Activated naive CD8-positive, alpha-beta T cell treated with anti-CD3 and anti-CD28 coated beads, Interleukin-2, amount 10 ng/mL, durations not matched to agents 7 days and 5 days (primary cell): ENCODE measurements at places on chromosomes 13 and 19.
A peak's percentile ranks its signal among the peaks of the same experiment; 100 is the strongest.

GRCh38 chr13:99472122-99472440 lies 29.2 kb upstream of the TM9SF2 start:
- H3K27ac ChIP-seq = no peak overlapping the region
- H3K27me3 ChIP-seq = peaks cover 5% of the 10 kb centered on the region
- no peak overlapping the region for H3K4me3 ChIP-seq
- H3K4me1 ChIP-seq = peaks cover 3% of the 10 kb centered on the region
- peaks cover 7% of the 10 kb centered on the region for H3K36me3 ChIP-seq
- no peak for DNase-seq

GRCh38 chr13:43360171-43360570 lies 336.8 kb downstream of the DNAJC15 start:
- no peak overlapping the region for H3K27ac ChIP-seq
- no peak for DNase-seq
- no peaks in the 10 kb centered on the region for H3K27me3 ChIP-seq
- no peaks in the 10 kb centered on the region for H3K36me3 ChIP-seq

DNA sequence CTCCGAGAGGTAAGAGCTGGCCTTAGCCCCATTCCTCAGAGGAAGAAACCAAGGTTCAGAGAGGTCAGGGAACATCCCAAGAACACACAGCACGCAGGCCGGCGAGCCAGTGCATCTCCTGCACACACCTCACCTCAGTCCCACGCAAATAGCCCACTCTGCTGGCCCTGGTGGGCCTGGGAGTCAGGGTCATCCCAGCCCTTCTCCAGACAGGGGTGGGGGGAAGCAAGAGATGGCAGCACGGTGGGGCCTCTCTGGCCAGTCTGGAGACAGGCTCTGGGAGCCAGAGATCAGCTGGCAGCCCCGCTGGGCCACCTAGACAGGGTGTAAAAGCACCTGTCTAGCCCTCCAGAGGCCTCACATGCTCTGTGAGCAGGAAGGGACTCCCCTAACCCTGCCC lies 26.8 kb downstream of the TUBA3C start:
- no peaks in the 10 kb centered on the region for H3K4me1 ChIP-seq
- no peak overlapping the region for H3K4me3 ChIP-seq
- no peak for DNase-seq
- H3K36me3 ChIP-seq = no peaks in the 10 kb centered on the region
- H3K27me3 ChIP-seq = no peaks in the 10 kb centered on the region

GRCh38 chr13:102117175-102117831 lies 284.5 kb downstream of the FGF14 start:
- H3K4me1 ChIP-seq = no peaks in the 10 kb centered on the region
- H3K27me3 ChIP-seq = no peaks in the 10 kb centered on the region
- no peak for DNase-seq
- no peaks in the 10 kb centered on the region for H3K36me3 ChIP-seq
- no peak overlapping the region for H3K27ac ChIP-seq

DNA sequence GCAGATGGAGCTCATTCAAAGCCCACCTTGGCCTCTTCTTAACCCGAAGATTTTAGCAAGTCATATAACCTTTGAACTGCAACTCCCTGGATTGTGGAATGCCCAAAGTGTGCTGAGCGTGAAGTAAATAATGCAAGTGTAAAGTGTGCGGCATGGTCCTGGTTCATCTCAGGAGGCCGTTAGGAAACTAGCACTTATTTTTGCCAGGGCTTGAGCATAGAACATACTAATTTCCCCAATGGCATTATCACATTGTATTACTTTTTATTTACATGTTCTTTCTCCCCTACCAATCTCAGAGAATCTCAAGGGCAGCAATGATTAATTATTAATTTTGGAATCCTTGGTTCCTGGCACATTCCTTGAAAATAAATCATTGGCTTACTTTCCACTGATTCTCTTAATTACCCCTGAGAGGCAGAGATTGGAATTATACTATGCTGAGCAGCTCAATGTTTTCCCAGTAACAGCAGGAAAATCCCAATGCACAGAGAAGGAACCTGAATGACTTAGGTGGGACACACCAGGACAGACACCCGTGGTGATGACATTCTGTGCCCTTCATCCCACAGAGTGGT lies 128.8 kb upstream of the GJB6 start:
- H3K4me3 ChIP-seq = no peak overlapping the region
- peaks cover 7% of the 10 kb centered on the region for H3K27me3 ChIP-seq
- no peaks in the 10 kb centered on the region for H3K36me3 ChIP-seq
- H3K27ac ChIP-seq = no peak overlapping the region
- no peak for DNase-seq

- peaks cover 2% of the 10 kb centered on the region for H3K27me3 ChIP-seq
- H3K4me3 ChIP-seq = no peak overlapping the region
- no peaks in the 10 kb centered on the region for H3K4me1 ChIP-seq
- H3K36me3 ChIP-seq = no peaks in the 10 kb centered on the region
- H3K27ac ChIP-seq = no peak overlapping the region
- no peak for DNase-seq
These were observed 406.3 kb downstream of the DCT start for GRCh38 chr13:94073007-94073744.

DNA sequence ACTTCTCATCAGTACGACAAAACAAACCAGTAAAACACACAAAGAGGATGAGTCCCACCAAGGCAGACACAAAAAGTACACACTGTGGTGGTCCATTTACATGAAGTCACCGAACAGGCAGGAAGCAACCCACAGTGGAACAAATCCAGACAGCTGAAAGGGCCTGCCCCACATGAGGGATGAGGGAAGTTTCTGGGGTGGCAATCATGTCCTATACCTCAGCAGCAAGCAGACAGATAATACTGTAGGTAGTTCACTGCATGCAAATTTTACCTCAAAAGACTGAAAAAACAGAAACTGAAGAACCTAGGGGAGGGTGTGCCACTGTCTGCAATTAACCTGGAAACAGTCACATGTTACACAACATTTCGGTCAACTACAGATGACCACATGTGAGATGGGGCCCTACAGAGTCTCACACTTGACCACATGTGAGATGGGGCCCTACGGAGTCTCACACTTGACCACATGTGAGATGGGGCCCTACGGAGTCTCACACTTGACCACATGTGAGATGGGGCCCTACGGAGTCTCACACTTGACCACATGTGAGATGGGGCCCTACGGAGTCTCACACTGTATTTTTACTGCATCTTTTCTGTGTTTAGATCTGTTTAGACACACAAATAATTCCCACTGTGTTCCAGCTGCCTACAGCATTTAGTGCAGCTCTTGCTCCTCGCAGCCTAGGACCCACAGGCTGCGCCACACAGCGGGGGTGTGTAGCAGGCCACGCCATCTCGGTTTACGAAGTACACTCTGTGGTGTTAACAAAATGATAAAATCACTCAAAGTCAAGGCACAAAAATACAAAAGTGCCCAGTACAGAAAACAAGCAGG lies 22.2 kb downstream of the PCID2 start:
- peaks cover 33% of the 10 kb centered on the region for H3K4me1 ChIP-seq
- H3K36me3 ChIP-seq = peaks cover 55% of the 10 kb centered on the region
- peak overlapping the region; percentile 66 for H3K27ac ChIP-seq
- H3K4me3 ChIP-seq = no peak overlapping the region
- no peaks in the 10 kb centered on the region for H3K27me3 ChIP-seq

GRCh38 chr13:39016787-39017186 lies 21.1 kb downstream of the PROSER1 start:
- no peak overlapping the region for H3K4me3 ChIP-seq
- H3K27me3 ChIP-seq = no peaks in the 10 kb centered on the region
- no peak for DNase-seq
- H3K27ac ChIP-seq = no peak overlapping the region

- H3K27me3 ChIP-seq = peaks cover 11% of the 10 kb centered on the region
- H3K36me3 ChIP-seq = no peaks in the 10 kb centered on the region
- no peak for DNase-seq
- no peak overlapping the region for H3K4me3 ChIP-seq
These were observed 15.1 kb upstream of the ATP11A start for GRCh38 chr13:112674412-112675365.

- H3K4me3 ChIP-seq = peak overlapping the region; percentile 97
- peaks cover 15% of the 10 kb centered on the region for H3K36me3 ChIP-seq
- peaks cover 2% of the 10 kb centered on the region for H3K27me3 ChIP-seq
- DNase-seq = no peak
These were observed 423 bp downstream of the LSM14A start for GRCh38 chr19:34172661-34173192.

DNA sequence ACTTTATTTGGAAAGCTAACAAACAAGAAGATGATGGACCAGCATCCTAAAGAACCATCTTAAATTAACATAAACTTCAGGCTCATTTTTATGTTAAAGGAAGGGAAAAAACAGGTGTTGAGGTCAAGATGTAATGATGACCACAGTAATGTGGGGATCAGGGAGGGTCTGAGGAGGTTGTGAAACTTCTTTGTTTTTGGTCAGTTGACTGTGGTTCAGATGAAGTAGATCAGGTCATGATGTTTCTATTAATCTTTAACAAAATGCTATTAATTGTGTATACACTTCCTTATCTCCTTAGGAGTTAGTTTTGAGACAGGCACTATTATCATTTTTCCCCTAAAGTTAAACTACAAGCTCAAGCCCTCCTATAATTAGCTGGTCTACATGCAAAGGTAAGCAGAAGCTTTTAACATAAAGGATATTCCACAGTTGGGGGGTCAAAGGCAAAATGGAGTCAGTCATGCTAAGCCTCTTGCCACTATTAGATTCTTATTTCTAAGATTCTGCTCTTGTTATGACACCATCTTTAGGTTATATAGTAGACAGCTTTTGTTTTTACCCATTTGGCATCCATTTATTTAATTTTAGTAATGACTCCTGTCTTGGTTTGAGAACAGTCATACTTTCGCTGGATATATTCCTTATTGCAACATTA lies 800.1 kb upstream of the PCDH9 start:
- no peak for DNase-seq
- H3K4me3 ChIP-seq = no peak overlapping the region
- H3K36me3 ChIP-seq = no peaks in the 10 kb centered on the region
- no peaks in the 10 kb centered on the region for H3K27me3 ChIP-seq

DNA sequence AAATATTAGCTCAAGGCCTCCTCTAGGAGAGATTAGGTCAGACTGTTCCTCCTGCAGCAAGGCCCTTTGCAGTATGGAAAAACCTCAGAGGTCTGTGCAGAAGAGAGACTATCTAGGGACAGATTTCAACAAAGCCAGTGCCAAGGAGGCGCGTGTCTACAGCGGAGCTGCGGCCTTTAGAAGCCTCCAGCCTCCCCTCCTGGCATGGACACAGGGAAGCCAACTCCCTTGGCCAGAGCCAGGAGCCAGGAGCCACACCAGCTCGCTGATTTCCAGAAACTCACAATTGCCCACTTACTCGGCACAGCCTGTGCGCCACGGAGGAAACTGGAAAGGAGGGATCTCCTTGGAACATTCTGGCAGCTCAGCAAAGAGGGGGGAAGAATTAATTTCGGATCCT lies 63.4 kb downstream of the INSR start:
- peaks cover 1% of the 10 kb centered on the region for H3K4me1 ChIP-seq
- no peak for DNase-seq
- no peaks in the 10 kb centered on the region for H3K36me3 ChIP-seq
- H3K27me3 ChIP-seq = no peaks in the 10 kb centered on the region

DNA sequence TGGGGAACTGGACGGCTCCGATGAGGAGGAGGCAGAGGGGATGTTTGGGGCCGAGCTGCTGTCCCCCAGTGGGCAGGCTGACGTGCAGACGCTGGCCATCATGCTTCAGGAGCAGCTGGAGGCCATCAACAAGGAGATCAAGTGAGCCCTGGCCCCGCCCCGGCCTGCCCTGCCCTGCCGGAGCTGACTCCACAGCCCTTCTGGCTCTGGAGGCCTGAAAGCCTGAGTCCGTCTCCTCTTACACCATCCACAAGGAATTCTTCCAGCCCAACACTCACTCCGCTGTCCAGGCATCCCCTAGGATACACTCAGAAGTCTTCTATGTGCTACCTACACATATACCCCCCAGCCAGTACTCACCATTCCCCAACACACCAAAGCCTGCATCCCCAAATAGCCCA lies 17.4 kb downstream of the PPFIA3 start:
- peaks cover 6% of the 10 kb centered on the region for H3K4me1 ChIP-seq
- H3K27ac ChIP-seq = no peak overlapping the region
- no peak overlapping the region for H3K4me3 ChIP-seq
- H3K36me3 ChIP-seq = peaks cover 1% of the 10 kb centered on the region
- DNase-seq = no peak
- peaks cover 15% of the 10 kb centered on the region for H3K27me3 ChIP-seq

GRCh38 chr19:37593996-37594303 lies 642 bp downstream of the ZNF571 start:
- H3K36me3 ChIP-seq = peaks cover 27% of the 10 kb centered on the region
- H3K27ac ChIP-seq = peak overlapping the region; percentile 96
- peak overlapping the region; percentile 92 for H3K4me3 ChIP-seq

- peaks cover 8% of the 10 kb centered on the region for H3K4me1 ChIP-seq
- H3K36me3 ChIP-seq = no peaks in the 10 kb centered on the region
- no peak overlapping the region for H3K27ac ChIP-seq
- no peaks in the 10 kb centered on the region for H3K27me3 ChIP-seq
These were observed 3.2 kb downstream of the STX10 start for GRCh38 chr19:13146763-13147563.

GRCh38 chr13:99463646-99464397 lies 37.5 kb upstream of the TM9SF2 start:
- no peaks in the 10 kb centered on the region for H3K27me3 ChIP-seq
- peaks cover 14% of the 10 kb centered on the region for H3K4me1 ChIP-seq
- H3K36me3 ChIP-seq = peaks cover 2% of the 10 kb centered on the region

DNA sequence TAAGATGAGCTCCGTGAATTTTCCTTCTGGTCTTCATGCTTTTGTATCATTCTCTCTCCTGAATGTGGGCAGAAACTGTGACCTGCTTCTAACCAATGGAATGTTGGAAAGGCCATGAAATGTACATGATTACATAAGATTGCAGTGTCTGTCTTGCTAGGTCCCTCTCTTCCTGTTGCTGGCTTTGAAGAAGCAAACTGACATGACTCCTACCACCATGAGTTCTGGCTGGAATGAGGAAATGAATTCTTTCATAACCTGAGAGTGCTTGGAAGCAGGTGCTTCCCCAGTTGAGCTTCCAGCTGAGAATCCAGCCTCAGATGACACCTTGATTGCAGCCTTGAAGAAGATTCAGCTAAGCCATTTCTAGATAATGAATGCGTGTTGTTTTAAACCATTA lies 275.0 kb upstream of the MIR17HG start:
- H3K4me3 ChIP-seq = no peak overlapping the region
- no peaks in the 10 kb centered on the region for H3K36me3 ChIP-seq
- no peak overlapping the region for H3K27ac ChIP-seq
- no peaks in the 10 kb centered on the region for H3K27me3 ChIP-seq
- H3K4me1 ChIP-seq = no peaks in the 10 kb centered on the region

DNA sequence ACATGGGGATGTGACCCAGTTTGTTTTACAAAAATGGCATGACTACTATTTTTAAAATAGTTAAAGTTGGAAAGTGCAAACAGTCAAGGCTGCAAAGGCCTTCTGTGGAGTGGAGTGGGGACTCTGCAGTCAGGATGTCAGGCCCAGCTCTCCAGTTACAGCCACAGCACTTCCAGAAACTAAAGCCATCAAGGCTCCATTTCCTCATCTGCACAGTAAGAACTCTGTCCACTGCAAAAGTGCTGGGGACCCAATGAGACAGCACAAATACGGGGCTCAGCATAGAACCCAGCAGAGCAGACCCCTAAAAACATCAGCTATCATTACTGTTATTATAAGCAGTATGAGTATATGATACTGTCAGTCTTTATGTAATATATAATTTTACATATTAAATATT lies 73.6 kb downstream of the SACS start:
- no peak for DNase-seq
- no peaks in the 10 kb centered on the region for H3K27me3 ChIP-seq
- H3K4me3 ChIP-seq = no peak overlapping the region
- H3K36me3 ChIP-seq = peaks cover 29% of the 10 kb centered on the region
